ENCODE measurements at places on chromosomes 11 and 22.
A peak's percentile ranks its signal among the peaks of the same experiment; 100 is the strongest.

- DNase-seq = no peak
Measured at GRCh38 chr11:2113776-2114175, 25.4 kb downstream of the IGF2 start.

GRCh38 chr11:36230779-36231699 lies 58.2 kb downstream of the COMMD9 start:
- no peak for DNase-seq

DNA sequence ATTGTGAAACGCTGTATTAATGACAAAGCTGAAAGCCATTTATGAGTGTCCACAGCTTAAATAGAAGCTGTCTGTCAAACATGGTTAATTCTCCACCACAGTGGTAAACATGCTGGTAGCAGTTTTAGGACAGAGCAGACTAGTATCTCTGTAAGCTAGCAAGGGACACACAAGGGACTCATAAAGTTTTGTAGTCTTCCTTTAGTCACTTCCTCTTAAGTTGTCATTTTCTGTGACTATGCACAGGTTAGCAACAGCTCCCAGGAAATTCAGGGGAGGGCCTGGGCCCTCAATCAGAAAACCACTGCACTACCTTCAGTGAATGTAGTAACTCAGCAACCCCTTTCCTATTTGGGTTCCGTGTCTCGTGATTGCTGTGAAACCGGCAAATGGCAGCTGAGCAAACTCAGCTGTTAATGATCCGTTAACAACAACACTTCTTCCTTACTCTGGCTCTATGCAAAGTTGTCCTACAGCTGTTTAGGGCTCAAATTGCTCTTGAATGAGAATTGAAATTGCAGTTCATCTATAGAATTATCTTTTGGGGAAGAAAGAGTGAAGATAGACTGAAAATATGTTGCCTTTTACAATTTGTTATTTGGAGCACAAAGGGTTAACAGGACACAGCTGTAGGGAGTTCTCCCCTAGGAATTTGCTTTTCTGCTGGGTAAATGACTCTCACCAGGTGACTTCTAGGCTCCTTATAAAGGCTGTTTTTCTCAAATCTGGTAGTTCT lies at the start of gene MMP26:
TSS of gene MMP26 (plus strand) at position 731 of the 736 bp plus-strand sequence.
- no peak for DNase-seq

- DNase-seq = no peak
Measured at GRCh38 chr22:26656891-26657851, at the start of gene MIAT. Gene MIAT, plus strand, starts transcription at chr22:26657588.

DNA sequence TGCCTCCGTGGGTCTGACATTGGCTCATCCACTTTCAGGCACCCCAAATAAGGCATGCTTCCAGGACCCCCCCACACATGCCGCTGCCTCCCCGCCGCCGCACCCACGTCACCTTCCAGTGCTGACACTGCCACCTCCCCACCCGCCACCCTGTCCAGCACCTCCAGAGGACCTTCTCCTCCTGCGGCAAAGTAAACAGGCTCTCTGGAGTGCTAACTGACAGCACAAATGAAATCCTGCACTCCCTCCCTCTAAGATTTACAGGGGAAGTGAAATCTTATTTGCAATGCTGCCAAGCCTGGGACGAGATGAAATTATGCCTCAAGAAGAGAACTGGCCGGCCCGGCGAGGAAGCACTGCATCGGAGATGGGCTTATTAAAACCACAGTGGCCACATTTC lies 35.3 kb downstream of the MACROD1 start:
- no peak for DNase-seq

- DNase-seq = no peak
Measured at GRCh38 chr22:17373855-17374254, 4.6 kb downstream of the CECR2 start.

DNA sequence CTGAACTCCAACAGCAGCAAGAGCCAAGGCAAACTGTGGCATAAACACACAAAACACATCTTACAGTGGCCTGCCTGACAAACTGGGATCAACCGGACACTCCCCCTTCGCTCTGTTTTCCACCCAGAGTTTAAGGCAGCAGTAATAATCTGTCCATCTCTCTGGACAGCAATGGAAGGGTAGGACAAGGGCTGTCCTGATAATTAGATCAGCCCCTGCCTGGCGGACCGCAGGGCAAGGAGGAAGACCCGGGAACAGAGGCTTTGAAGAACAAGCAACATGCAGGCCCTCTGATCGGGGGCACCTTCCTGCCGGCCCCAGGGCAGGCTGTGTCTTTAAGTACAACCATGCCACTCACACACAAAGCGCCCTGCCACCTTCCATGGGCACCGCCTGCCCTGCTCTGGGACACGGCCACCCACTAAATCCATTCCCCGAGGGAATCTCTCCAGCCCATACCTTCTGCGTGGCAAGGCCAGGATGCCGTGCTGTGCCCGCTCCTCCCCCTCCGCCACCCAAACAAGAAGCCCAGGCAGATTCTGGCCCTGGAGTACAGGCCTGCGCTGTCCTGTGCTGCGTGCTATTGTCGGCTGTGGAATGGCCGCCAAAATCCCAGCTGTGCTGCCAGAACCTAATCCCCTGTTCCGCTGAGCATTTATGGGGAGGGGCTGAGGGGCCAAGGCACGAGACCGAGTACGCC lies 38.8 kb downstream of the NUMA1 start:
- peak; percentile 19 for DNase-seq

DNA sequence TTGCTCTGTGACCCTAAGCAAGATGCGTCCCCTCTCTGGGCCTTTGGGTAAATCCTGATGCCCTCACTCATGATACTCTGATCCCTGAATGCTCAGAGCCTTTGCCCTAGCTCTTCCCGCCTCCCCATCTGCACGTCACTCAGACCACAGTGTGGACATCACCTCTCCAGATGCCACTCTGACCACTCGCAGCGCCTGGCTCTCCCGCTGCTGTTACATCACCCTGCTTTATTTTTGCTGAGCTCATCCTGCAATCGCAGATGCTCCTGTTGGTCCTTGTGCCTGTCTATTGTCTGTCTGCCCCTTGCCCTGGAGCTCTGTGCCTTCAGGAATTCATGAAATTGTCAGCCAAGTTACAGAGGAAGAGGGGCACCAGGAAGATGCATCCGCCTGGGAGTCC lies 5.5 kb downstream of the OSM start:
- no peak for DNase-seq

DNA sequence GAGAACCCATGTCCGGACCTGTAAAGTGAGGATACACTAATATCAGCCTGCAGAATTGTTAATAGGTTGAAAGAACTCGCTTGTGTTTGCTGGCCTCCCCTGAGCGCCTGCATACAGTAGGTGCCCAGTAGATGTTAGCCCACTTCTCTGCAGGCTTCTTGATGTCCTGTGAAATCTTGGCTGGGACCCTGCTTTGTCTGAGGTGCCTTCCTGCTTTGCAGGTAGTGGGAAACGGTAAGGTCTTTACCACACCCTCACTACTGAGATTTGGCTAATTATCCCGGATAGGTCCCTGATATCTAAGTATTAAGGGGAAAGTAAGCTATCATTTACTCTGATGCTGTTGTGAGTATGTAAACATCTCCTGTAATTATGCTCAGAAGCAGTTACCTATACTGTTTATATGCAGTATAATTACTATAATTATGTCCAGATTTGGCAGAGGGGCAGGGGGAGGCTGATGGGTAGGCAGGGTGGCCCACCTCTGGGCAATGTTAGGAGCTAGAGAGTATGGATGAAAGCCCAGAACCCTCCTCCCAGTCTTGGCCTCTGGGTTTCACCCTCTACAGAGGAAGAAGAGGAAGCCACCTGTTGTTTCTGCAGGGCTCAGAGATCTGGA lies 1.2 kb upstream of the ARRB1 start:
- no peak for DNase-seq

DNA sequence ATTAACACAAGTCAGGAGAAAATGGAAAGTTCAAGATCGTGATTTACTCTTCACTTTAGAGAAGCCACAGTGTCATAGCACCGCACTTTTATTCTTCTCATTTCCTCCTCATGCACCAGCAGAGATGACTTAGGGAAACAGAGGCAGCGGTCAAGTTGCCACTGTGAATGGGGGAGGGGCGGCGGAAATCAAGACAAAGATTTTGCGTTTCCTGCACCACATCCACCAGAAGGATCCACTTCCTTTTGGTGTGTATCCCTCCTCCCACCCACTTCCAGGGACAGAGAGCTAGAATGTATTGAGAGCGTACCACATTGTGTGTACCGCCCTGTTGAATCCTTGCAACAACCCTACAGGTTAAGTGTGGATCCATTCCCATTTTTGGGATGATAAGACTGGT lies 21.8 kb downstream of the TSPAN18 start:
- DNase-seq = no peak

- no peak for DNase-seq
Measured at GRCh38 chr22:46854125-46854870, 91.8 kb downstream of the TBC1D22A start.

DNA sequence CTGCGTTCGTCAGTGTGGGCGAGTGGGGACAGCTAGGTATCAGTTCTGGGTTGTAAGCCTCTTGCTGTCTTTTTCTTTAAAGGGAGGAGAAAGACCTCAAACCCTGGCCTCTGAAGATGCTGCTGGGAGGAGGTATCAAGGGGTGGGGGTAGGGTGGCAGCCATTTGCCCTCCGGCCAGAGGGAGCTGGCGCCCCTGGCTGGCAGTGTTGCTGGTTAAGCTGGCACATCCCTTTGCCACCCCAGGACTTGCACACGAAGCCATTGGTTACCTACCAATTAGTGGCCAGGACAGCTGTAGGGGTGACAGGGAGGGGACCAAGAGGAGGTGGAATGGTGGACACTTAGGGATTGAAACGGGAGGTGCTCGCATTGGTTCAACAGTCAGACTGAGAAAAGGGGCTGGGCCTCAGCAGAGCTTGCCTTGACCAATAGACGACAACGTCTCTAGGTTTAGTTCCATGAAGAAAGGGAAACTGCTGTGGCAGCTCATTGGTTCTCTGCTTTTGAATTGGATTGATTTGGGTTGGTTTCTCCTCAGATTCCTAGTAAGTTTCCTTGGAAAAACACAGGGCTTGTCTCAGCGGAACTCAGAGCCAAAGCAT lies 77.9 kb downstream of the ST3GAL4 start:
- DNase-seq = no peak

DNA sequence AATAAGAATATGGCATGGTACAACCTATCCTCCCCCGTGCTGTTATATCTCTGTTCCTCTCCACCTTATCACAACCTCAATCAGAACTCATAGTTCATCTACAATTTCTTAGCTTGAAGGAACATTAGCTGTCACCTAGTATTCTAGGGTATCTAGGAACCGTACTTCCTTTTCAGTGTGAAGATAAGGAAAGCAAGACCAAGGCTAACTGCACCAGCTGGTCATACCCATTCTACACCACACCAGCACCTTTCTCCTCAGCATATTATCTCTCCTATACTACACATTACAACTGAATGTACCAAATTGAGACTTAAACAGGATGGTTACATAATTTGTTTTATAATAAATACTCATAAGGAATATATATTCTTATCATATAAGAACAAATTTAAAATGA lies 73.1 kb downstream of the ARHGAP32 start:
- no peak for DNase-seq

DNA sequence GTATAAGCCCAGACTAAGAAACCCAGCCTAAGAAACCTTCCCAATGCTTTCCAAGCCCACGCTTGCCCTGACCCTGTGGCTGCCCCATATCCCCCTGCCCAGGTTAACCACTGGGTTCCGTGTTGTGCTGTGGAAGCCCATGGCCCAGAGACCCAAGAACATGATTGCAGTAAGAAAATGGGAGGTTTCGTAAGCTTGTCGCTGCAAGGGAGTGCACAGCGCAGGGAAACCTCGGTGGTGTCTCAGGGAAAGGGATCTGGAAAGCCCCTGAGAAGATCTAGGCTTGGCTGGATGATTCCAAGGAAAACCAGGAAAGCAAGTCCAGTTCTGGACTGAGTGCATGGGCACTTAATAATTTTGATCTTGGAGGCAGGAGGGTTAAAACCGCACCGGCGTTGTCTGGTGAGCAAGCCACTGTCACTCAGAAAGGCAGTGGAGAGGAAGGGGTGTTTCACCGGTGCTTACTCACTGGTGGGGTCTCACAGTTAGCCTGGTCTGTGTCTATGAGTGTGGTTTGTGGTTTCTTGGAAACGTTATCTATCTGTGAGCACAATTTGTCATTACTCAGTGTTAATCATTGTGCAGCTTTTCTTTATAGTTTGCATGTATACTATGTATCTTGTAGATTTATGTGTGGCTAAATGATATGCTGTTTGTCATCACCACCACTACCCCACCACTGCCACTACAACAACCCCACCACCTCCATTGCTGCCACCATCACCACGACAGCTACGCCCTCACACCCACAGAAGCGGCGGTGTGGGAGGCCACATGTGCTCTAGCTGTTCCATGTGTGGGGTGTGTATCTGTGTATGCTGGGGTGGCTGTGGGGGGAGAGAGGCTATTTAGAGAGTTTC lies 53.3 kb upstream of the PRDM11 start:
- DNase-seq = no peak

- no peak for DNase-seq
Measured at GRCh38 chr11:128536506-128536905, 50.9 kb downstream of the ETS1 start.

DNA sequence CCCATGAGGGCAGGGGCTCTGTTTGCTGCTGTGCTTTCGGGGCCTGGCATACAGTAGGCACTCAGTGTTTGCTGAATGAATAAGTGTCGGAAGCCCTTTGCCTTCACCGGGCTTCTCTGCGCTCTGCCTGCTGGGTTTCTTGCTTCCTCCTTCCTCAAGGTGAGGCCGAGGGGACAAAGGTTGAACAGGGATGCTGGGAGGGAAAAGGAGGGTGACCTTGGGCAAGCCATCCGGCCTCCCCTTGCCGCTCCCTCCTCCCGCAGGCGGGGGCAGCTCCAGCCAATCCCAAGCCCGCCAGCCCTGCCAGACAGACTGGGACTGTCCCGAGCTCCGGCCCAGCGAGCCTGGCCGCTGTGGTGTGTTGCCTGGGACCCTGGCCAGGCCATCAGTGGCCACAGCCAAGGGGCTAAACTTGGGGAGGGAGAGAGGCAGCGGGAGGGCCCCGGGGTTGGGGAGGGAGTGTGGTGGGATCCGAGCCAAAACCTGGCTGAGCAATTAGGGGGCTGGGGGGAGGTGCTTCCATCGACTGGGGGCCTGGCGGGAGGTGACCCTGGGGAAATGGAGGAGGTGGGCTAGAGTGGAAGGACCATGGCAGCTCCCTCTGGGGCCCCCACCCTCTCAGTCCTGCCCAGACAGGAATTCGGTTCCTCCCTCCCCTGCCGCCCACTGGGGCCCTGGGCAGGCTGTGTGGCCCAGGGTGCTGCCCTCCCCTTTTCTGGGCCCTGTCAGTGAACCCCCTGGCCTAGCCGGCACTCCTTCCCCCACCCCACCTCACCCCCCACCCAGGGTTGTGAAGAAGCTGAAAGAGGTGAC lies 3.4 kb upstream of the RCOR2 start:
- no peak for DNase-seq

All from HuH-7.5 (cell line).